Activated T-cell treated with anti-CD3 and anti-CD28 coated beads, Interleukin-2, amount 50 U/mL, for 1 hour (primary cell): ENCODE measurements at places on chromosomes 6 and 20.

- DNase-seq: no peak
Measured at GRCh38 chr20:37256286-37256685, 5.3 kb downstream of the GHRH start.

- DNase-seq: peak; percentile 4
Measured at GRCh38 chr6:170208651-170209353, 82.1 kb downstream of the DLL1 start.

DNA sequence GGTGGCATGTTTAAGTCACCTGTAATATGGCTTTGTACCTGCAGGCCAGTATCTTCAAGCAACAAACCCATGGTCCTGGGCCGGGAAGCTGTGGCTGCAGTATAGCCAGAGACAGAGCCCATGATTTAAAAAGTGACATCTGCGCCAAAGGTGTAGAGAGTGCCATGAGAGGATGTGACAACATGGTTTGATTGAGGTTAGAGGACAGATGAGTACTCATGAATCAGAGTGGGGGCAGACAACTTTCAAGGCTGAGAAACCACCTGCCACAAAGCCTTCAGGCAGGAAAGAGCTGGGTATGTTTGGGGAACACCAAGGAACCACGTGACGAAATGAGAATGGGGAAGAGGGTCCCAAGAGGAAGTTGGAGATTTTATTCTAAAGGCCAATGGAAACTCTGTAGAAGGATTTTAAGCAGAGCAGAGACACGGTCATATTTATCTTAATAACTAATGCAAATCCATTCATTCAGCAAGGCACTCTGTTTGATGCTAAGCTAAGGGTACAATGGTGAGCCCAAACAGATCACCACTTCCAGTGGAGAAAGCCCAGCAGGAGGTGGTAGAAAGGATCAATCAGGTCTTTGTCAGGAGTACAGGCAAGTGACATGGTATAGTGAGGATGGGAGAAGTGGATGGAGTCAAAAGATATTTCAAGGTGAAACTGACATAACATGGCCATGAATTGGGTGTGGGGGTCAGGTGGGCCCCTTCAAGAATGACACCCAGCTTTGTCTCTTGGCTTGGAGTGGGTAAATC, 3.4 kb upstream of the MICAL1 start:
- DNase-seq: peak; percentile 57

DNA sequence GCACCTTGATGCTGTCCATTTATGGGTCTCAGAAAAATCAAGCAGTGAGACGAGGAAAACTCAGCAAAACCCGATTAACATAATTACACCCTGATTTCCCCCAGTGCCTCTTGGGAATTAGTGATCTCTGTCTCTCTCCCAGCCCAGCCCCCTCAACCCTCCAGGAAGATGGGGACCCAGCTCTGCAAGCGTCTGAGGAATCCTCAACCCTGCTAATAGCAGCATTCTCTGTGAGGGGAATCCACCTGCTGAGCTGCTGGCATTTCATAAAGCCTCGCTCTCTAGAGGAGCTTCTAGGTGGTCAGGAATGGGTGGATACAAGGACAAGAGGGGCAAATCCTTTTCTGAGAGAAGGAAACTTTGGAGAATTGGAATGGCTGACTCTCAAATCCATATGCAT, 13.9 kb downstream of the NR2E1 start:
- no peak for DNase-seq

- no peak for DNase-seq
Measured at GRCh38 chr6:114649298-114649697, 306.5 kb upstream of the HS3ST5 start.
